AG10803 (cell line): ENCODE measurements at places on chromosomes 13 and 19.

GRCh38 chr13:33066329-33066728 is 50.1 kb downstream of the KL start:
- DNase-seq: no peak

GRCh38 chr13:101181076-101181685 is 235.1 kb downstream of the NALCN start:
- no peak for DNase-seq

DNA sequence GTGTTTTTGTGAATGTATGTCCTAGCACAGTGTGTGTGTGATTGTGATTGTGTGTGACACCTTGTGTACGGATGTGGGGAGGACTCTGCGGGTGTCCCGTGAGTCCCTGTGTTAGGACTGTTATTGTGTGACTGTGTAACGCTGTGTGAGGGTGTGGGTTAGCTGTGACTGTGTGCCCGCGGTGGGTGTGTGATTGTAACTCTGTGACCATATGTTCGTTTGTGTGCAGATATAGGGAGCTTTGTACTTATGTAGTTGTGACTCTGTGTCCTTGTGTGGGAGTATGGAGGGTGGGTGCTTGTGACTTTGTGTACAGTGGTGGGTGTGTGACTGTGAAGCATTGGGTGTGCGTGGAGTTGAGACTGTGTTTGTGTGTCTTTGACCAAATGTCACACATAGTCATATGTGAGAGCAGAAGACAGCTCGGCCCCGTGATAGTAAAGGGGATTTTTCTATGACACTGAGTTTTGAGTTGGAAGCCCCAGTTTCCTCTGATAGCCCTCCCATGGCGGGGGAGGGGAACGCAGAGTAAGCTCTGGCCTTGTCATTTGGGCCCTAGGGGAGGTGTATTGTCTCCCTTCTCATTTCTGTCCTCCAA is 949 bp upstream of the ZNF260 start:
- no peak for DNase-seq

GRCh38 chr13:39773833-39774232 is 118.4 kb downstream of the COG6 start:
- peak; percentile 57 for DNase-seq

GRCh38 chr19:31955061-31955460 is 390.3 kb upstream of the ZNF507 start:
- no peak for DNase-seq

- no peak for DNase-seq
Measured at GRCh38 chr13:40233731-40234195, 432.7 kb downstream of the FOXO1 start.

- DNase-seq: peak; percentile 25
Measured at GRCh38 chr13:49616676-49617065, 11.6 kb upstream of the ARL11 start.

GRCh38 chr19:14985133-14985532 is 5.5 kb upstream of the SLC1A6 start:
- DNase-seq: no peak

- DNase-seq: no peak
Measured at GRCh38 chr19:3575949-3576673, 3.4 kb downstream of the HMG20B start.

GRCh38 chr13:42561752-42562467 is 12.0 kb upstream of the TNFSF11 start:
- DNase-seq: no peak

GRCh38 chr13:59210543-59210942 is 953.2 kb downstream of the DIAPH3 start:
- DNase-seq: no peak

GRCh38 chr13:99542788-99543406 is 41.6 kb downstream of the TM9SF2 start:
- DNase-seq: no peak

- DNase-seq: no peak
Measured at GRCh38 chr13:87259479-87260083, 411.6 kb upstream of the SLITRK5 start.

- peak; percentile 25 for DNase-seq
Measured at GRCh38 chr13:30266756-30267155, 40.6 kb downstream of the KATNAL1 start.

DNA sequence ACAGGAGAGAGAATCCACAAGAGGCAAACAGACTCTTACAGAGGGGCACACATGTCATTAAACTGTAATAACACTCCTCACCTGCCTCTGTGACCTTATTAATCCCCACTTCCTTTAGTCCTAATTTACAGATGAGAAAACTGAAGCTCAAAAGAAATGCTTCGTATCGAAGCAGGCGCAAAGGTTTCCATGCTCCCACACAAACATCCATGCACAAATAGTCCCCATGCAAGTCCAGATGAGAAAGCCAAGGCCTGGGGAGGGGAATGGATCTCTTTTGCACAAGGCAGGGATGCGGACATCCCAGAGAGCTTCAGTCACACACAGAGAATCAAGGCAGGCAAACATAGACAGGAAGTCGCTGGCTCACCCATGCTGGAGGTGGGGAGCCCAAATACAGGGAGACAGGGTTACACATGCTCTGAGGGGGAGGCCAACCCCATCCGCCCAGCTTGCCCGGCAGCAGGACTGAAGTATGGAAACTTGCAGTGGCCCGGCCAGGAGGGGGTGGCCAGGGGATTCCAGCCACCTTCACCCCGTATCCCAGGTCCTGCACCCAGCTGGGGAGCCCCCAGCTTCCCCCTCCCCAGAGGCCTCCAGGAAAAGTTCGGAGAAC is 468 bp downstream of the S1PR5 start:
- DNase-seq: peak; percentile 21

DNA sequence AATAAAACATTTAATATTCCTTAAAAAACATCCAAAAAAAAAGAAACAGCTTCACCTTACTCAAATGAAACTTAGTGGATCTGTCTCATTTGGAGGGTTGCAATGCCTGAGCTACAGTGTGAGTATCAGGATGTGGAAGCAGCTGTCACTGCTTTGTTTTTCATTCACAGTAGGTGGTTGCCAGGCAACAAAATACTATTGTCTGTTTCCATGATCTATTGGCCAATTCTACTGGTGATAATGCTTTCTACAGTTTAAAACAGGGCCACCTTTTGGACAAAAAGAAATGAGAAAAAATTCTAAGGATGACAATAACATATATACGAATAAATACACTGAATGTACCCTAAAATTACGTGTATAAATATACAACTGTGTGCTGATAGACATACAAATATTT is 3.0 kb downstream of the ENOX1 start:
- DNase-seq: peak; percentile 61

- DNase-seq: peak; percentile 82
Measured at GRCh38 chr13:33228648-33229445, 56.7 kb downstream of the STARD13 start.

DNA sequence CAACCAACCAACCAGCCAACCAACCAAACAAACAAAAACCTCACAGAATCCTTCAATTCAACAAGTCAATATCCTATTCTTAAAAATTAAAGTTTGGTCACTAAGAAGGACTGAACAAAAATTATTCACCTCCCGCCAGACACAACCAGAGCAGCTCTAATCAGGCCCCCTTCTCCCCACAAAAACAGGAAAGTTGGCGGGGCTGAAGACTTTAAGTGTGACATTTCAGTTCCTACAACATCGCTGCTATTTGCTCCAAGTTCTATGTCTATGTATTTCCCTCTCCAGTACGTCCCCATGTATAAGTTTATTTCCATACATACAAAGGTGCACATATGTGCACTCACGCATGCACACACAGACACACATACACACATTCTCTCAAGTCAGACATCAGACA is 32.8 kb upstream of the STK24 start:
- DNase-seq: no peak

GRCh38 chr13:47549219-47549752 is 451.8 kb downstream of the SUCLA2 start:
- DNase-seq: peak; percentile 18

GRCh38 chr19:45876411-45877197 is 9.3 kb downstream of the IRF2BP1 start:
- DNase-seq: peak; percentile 49

DNA sequence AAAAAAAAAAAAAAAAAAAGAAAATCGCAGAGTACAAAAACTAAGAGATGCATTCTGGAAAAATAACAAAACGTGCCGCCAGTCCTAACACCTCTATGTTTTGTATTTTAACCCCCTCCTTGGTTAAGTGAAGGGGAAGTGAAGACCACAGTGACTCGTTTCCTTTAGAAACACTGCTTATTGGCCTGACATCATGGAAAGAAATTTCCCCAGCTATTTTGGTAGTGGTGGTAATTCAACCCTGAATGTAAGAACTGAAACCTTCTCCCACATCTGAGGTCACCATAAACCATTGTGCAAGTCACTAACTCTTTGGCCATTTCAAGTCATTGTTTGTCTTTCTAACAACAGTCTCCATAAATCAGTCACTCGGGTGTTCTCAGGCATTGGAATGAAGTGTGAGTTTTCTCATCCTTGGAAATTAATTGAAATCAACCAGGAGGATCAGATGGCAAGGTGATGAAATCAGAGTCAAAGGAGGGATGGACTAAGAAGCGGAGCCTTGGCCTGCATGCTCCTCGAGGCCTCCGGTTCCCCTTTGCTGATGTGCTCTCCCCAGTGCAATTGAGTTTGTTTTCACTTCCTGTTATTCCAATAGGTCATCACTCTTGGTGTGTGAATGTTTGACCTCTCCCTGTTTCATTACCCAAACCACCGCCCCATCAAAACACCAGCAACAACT is 443.9 kb downstream of the FGF9 start:
- DNase-seq: peak; percentile 17

DNA sequence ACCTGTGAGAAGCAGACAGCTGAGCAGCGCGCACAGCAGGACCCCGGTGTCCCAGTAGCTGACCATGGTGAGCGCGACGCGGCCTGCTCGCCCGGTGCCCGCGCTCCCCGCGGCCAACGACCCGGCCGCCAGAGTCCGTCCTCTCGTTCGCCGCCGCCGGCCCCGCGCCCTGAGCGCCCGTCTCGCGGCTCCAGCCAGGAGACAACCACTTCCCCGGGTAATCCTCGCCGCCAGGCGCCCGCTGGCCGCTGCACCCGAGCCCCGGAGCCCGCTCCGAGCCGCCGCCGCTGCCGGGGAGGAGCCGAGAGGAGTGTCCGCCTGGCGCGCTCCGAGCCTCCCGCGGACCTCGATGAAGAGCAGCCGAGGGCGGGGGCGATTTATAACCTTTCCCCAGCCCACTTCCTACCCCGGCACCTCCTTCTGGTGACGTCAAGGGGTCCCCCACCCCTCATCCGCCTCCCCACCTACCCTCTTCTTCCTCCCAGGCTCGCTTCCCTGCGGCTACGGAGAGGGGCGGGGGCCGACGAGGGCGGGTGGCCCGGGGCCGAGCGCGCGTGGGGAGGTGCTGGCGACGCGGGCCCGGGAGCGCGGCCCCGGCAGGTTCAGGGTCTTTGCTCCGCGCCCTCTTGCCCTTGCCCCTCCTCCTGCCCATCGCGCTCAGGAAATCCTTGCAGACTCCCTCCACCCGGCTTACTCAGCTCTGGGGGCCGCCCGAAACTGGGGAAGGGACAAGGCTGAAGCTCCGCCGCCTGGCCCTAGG is at the start of gene FLT1:
TSS of gene FLT1 (minus strand) at position 351 of the 760 bp plus-strand sequence. CDS start at position 66, 285 bp downstream.
- no peak for DNase-seq

GRCh38 chr19:11234486-11235075 is 4.8 kb upstream of the ANGPTL8 start:
- DNase-seq: no peak

DNA sequence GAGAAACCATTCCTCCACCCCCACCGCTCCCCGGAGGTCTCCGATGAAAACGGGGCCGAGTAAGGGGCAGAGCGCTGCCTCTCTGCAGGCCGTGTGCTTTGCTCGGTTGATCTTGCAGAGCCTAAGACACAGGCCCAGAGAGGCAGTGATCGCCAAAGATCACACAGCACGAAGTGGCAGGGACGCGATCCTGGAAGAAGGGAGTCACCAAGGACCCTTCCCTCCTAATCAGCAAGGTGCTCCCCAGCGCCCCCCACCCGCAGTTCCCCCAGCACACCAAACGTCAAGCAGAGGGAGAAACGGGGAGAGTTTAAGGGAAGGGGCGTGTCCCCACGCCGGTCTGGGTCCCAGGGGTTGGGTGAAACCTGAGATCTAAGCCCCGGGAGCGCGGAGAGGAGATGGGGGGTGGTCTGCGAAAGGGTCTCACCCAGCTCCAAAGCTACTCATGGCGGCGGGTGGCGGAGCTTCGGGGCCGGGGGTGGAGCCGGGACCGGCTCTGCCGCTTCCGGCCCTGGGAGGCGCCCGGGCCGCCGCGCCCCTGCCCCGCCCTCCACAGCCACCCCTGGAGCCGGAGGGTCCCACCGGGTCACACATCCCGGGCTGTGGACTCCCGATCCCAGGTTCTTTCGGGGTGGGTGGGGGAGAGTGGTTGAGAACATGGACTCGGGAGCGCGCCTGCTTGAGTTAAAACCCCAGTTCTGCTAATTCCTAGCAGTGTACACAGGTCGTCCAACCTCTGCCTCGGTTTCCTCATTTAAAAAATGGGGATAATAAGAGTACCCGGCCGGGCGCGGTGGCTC is at the start of gene EML2:
TSS of gene EML2 (minus strand) at position 468 of the 800 bp plus-strand sequence. CDS start at position 447, 21 bp downstream.
- peak; percentile 16 for DNase-seq

DNA sequence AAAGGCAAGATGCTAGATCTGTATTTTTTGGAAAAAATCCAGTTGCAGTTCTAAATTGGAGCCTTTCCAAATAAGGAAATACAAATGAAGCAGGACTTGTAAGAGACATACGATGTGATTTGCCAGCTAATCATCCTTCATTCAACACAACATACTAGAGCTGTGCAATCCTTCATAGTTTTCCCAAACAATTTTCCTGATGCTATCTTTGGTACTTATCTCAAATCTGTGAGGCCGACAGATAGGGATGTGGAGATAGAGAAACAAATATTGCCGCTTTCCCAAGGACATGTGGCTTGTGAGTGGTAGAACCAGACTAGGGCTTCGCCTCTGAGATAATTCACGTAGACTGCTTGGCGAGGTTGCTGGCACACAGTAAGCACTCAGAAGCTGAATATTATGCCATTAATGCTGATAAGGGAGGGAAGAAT is 176.6 kb downstream of the LMO7 start:
- DNase-seq: no peak

- no peak for DNase-seq
Measured at GRCh38 chr19:49602806-49603205, 11.8 kb downstream of the PRR12 start.

- peak; percentile 9 for DNase-seq
Measured at GRCh38 chr19:55703790-55704215, 28.8 kb downstream of the EPN1 start.

DNA sequence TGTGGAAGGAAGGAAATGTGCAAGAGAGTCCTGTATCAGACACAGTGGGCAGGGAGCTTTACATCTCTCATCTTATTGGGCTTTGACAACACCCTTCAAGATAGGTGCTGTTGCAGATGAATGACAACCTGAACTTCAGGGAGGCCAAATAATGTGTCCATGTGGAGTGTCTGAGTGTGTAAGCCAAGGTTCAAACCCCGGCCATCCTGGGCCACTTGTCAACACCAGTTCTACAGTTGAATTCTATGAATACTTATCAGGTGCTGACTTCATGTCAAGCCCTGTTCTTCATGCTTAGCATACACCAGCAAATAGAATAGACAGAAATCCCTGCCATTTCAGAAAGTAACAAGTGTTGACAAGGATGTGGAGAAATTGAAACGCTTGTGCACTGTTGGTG is 354.4 kb downstream of the KCNRG start:
- no peak for DNase-seq

- peak; percentile 38 for DNase-seq
Measured at GRCh38 chr19:48393559-48394330, at the start of gene GRIN2D. Gene GRIN2D (plus strand): TSS chr19:48393668. CDS start chr19:48398393, 4,725 bp downstream.
